Stimulated activated naive CD8-positive, alpha-beta T cell treated with anti-CD3 and anti-CD28 coated beads, Interleukin-15, amount 100 ng/mL, for 72 hours (primary cell): ENCODE measurements at places on chromosomes 1 and 21.
A peak's percentile ranks its signal among the peaks of the same experiment; 100 is the strongest.

DNA sequence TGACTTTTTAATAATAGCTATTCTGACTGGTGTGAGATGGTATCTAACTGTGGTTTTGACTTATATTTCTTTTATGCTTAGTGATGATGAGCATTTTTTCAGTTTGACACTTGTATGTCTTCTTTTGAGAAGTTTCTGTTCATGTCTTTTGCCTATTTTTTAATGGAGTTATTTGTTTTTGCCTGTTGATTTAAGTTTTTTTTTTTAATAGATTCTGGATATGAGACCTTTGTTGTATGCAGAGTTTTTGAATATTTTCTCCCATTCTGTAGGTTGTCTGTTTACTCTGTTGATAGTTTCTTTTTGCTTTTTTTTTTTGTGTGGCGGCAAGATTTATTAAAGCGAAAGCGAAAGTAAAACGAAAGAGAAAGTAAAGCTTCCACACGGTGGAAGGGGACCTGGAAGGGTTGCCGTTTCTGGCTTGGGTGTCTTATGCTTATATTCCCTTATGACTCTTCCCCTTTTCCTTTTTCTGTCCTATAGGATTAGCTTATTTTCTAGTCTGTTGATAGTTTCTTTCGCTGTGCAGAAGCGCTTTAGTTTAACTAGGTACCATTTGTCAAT is 67.6 kb downstream of the TBX19 start:
- no peak for DNase-seq

DNA sequence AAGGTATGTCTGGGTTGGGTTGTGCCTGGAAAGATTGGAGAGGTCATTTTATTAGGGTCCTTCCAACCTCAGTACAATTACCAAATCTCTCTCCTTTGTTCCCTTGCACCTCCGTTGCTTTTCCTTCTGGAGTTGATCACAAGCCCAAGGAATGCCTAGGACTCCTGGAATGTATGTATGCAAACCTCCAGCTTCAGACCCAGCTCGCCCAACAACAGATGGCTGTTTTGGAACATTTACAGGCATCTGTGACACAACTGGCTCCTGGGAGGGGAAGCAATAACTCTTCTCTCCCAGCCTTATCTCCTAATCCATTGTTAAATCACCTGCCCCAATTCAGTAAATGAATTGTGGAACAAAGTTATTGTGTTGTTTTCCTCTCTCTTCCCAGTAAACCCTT is 8.3 kb downstream of the TSACC start:
- DNase-seq, result no peak

- DNase-seq, result no peak
Measured at GRCh38 chr1:236468625-236469024, 55.2 kb upstream of the LGALS8 start.

GRCh38 chr1:109891930-109892329 is 18.7 kb upstream of the CSF1 start:
- no peak for DNase-seq

DNA sequence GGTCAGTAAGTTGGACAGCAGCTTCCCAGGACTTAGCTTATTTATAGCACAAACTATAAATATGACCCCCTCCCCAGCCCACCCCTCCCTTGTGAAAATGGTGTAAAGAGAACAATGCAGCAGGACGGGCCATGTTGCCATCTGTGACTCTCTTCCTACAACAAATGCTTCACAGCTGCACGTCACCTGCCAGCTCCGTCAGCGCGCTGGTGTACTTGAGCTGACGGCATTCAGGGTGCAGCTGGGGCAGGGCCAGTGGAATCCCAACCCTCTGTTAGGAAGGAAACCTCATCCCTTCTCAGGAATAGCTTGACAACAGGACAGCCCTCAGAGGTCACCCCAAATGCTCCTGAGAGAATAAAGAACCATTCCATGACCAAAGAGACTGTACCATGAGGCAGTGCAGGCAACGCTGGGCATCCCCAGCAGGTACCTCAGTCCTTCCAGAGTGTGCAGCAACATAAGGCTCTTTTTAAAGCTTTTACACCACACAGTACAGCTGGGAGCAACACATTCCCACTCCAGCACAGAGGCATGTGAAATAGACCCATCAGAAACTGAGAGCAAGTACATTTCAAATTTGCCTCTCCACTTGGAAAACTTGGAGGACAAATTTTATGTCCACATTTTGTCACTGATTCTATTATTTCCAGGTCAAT is 85.0 kb downstream of the ATP1A1 start:
- DNase-seq, result no peak

DNA sequence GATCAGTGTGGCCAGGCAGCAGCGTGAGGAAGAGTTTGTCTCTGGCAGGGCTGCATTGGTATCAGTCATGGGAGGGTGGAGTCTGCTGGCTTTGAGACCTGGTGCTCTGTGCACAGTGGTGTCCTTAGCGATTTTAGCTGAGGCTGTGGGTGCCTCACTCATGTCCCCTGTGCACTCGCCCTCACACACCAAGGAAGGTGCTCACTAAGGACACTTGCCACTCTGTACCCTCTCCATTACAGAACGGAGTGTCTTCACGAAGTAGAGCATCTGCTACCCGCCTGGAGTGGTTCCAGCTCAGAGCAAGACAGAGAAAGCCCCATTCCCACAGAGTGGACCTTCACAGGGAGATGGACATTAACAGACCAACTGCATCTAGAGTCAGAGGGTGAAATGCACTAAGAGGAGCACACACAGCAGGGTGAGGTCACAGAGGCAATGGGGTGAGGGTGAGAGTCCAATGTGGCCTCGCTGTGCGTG is 117.9 kb downstream of the MATN1 start:
- no peak for DNase-seq

DNA sequence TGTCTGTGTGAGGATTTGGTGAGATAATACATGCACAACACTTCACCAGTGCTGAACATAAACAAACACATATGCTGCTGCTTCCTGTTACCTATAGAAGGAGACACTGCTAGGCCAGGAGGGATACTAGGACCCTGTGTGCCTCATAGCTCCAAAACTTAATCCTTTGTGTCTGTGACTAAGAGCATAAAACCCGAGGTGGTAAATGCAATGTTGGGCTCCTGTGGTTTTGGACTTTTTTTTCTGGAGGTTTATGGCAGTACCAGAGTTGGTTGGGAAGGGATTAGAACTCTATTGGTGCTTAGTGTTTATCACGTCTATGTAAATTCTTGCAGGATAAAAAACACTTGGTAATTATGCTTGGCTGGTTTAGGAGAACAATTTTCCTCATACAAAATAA is 122.9 kb downstream of the NUF2 start:
- no peak for DNase-seq

- no peak for DNase-seq
Measured at GRCh38 chr1:216476341-216476740, 53.1 kb upstream of the USH2A start.

DNA sequence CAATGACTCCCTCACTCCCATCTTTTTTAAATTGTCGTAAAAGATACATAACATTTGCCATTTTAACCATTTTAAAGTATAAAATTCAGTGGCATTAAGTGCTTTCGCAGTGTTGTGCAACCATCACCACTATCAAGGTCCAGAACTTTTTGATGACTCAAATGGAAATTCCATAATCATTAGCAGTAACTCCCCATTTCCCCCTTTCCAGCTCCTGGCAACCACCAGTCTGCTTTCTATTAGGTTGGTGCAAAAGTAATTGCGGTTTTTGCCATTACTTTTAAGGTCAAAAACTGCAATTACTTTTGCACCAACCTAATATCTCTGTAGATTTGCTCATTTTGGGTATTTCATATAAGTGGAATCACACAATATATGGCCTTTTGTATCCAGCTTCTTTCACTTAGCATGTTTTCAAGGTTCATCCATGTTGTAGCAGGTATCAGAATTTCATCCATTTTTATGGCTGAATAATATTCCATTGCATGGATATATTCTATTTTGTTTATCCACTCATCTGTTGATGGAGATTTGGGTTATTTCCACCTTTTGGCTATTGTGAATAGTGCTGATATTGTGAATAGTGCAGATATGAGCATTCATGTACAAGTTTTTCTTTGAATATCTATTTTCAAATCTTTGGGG is 159.7 kb downstream of the HIVEP3 start:
- DNase-seq, result no peak

DNA sequence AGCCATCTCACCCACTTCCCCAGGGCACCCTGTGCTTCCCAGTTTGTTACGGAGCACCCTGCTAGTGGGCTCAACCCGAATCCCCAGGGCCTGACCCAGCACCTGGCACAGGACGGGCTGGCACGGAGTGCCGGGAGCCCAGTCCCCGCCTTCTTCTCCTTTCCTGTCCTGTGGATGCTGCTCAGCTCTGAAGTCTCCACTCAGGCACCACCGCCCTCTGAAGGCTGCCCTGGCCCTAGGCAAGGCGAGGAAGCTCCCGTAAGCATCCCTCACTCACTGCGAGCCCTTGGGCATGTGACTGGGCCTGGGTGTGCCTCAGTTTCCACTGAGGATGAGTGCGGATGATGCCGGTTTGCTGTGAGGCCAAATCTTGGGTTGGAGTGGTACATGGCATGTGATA is 21.8 kb downstream of the SLC1A7 start:
- DNase-seq, result no peak

GRCh38 chr1:175822580-175822979 is 79.2 kb upstream of the TNR start:
- no peak for DNase-seq

GRCh38 chr21:37939251-37939650 is 23.0 kb upstream of the KCNJ6 start:
- DNase-seq, result no peak

- no peak for DNase-seq
Measured at GRCh38 chr1:84698151-84699110, 8.2 kb upstream of the SSX2IP start.

GRCh38 chr1:21018673-21019072 is 158.0 kb downstream of the EIF4G3 start:
- DNase-seq, result no peak

- no peak for DNase-seq
Measured at GRCh38 chr1:156640842-156641706, 843 bp upstream of the BCAN start.

DNA sequence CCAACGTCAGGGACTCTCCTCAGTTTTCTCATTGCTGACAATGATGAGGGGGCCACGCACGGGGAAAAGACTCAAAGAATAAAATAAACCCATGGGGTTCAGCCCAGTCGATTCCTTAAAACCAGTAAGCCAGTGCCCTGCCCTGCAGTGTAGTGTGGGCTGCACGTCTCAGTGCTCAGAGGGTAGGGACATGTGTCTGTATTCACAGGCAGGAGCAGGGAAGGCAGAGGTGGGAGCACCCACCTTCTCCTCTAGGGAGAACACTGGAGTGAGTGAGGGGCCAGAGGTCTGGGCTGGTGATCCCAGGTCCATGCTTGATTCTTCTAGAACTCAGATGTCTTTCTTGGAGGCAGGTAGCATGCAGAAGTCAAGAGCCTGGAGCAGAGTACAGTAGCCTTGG is 303.6 kb downstream of the MATN1 start:
- DNase-seq, result no peak

- no peak for DNase-seq
Measured at GRCh38 chr1:165501330-165501969, 42.4 kb upstream of the LRRC52 start.

DNA sequence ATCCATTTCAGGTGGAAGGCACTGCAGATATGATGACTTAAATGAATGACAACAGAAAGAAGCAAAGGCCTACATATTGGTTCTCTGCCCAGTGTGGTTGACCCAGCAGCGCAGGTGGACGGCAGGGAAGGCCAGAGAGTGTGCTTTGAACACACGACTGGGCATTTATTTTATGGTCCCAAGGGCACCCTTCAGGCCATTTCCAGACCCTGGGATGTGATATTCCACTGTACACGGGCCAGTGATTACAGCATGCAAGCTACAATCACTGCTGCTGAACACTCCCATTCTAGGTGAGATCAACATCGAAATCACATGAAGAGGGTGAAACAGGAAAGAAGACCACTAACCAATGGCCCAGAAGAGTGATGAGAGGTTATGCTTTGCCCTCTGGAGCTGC is 33.8 kb downstream of the PCNX2 start:
- DNase-seq, result no peak

DNA sequence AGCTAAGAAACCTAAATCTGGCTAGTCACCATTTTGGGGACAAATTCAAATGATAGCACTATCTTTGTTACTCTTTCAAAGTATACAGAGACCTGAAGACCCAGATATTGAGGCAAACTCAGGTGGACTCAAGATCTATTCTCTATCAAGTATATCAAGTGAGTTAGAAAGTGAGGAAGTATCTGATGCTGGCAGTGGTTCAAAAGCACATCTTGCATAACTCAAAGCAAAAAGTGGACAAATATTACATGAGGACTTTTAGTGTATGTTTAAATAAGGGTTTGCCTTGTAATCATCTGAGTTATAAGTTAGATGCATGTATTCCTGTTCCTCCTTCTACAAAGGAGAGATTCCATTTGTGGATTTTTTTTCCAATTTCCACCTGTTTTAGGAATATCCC is 338.4 kb downstream of the DISC1 start:
- DNase-seq, result no peak

- no peak for DNase-seq
Measured at GRCh38 chr1:164864161-164864560, 305.2 kb downstream of the PBX1 start.

GRCh38 chr1:147791876-147792275 is 31.5 kb upstream of the GJA5 start:
- no peak for DNase-seq

DNA sequence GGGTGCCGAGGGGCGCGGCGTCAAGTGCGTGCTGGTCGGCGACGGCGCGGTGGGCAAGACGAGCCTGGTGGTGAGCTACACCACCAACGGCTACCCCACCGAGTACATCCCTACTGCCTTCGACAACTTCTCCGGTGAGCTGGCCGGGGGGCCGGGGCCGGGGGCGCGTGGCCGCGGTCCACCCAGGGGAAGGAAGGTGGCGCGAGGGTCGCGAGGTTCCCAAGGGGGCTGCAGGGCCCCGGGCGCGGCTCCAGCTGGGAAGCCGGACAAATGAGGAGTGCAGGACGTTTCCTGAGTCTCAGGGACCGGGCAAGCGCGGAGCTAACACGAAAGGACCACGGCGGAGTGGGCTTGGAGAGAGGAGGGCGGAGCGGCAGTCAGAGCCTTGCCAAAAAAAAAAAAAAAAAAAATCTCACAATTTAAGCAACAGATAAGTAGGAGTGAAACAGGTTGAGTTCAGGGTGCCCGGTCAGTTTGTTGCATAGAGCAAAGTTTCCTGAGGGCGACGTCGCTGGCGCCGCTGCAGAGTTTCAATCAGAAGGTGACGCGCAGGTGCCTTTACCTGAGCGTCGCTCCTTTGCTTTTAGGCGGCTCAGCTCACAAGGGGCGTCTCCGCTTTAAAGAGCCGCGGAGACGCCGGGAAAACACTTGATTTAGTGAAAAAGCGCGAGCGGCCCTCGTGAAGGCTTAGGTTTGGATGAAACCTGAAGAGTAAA is 750 bp downstream of the RHOU start:
- peak; percentile 10 for DNase-seq

- DNase-seq, result no peak
Measured at GRCh38 chr1:174550296-174550695, 102.5 kb downstream of the GPR52 start.
